ENCODE measurements at places on chromosomes 4 and X.
A peak's percentile ranks its signal among the peaks of the same experiment; 100 is the strongest.

DNA sequence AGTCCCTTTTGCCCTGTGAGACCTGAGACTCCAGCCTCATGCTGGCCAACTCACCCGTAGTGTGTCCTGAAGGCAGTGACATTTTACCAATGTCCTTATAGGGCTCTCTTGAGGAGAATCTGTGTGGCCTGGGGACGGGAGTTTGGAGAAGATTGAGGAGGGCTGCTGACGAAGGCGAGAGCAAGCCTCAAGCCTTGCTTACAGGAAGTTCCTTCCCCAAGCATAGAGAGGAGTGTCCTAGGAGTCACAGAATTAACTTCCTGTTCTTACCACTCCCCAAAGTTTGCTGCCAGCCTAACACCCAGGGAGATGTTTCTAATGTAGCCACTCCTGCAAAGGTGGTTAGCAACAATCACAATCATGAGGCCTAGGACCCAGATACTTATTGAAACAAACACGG, at the start of gene NXF3:
TSS of gene NXF3 (minus strand) at position 202 of the 400 bp plus-strand sequence. CDS start at position 82, 120 bp downstream.
- DNase-seq: peak; percentile 16

DNA sequence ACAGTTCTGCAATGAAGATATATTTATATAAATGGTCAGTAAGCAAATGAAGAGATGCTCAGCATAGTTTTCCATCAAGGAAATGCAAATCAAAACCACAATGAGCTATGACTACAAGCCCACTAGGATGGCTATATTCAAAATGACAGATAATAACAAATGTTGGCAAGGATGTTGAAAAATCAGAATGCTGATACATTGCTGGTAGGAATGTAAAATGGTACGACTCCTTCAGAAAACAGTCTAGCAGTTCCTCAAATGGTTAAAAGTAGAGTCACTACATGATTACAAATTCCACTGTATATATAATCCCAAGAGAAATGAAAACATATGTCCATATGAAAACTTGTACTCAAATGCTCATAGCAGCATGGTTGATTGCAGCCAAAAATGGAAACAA, 425.0 kb upstream of the ATOH1 start:
- no peak for DNase-seq

GRCh38 chrX:17537723-17538243, 162.8 kb downstream of the NHS start:
- no peak for DNase-seq

GRCh38 chr4:3261411-3262207, 12.7 kb downstream of the MSANTD1 start:
- DNase-seq: no peak

DNA sequence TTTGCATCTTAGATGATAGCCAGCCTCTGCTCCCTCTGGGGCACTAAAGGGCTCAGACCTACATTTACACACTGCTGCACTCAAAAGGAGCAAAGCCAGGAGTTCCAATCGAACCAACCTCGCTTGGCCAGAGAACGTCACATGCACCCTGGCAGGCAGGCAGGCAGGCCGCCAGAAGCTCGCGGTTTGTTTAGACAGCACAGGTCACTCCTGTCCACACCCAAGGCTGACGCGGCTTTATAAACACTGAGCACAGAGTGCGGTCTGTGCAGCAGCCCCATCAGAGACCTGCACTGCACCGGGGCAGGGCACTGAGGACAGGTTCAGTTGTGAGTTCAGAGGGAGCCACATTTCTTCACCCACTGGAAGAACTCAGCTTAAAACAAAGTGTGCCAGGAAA, 143.9 kb downstream of the BCOR start:
- no peak for DNase-seq
